ENCODE measurements at places on chromosomes 13 and 19.

DNA sequence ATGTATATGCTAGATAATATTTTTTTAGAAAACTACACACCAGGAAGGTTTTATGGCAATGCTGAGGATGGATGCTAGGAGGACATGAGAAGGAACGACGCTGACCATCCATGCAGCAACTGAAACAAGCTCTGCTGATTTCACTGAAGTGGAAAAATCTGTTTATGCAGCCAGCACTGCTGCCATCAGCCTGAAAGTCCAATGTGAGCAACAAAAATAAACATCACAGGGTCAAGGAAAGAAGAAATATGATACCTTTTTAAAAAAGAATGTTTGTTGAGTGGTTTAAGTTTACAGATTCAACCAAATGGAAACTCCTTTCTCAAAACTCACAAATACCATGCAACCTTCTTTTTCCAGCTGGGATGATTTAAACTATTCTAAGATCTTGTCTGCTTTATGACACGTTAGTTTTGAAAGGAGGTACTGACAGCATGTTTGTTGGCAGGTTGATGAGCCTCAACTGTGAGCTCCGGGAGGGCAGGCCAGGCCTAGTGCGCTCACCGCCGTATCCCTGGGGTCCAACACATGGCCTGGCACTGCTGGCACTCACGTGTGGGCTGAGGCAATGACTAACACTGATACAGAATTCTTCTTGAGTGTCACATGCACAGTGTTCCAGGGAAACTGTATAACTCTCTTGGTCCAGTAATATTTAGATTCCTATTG, 46.8 kb downstream of the LATS2 start:
- DNase-seq: no peak

- no peak for DNase-seq
Measured at GRCh38 chr19:50932690-50933083, 20.2 kb downstream of the KLK5 start.

DNA sequence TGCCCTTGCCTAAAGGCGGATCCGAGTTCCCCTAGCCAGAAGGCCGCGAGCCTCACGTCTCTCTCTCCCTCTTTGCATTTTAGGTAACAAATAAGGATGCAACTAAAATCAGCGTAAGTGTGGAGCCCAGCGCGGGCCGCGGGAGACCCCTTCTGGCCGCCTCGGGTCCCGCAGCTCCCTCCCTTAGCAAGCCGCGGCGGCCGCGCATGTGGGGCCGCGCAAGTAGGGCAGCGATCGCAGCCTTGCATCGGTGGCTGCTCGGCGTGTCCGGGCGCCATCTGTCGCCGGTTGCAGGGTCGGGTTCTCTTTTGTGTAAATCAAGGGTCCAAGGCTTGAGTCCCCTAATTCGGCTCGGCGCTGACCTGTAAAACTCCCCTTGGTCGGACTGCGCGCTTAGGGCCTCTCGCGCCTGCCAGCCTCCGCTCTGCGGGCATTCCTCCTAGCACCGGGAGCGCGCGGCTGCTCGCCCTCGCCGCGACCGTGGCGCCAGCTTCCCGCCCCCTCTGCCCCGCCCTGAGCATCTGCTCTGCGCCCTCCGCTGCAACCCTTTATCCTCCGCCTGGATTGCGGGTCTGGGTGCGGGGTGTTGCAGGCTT, 2.7 kb downstream of the VSTM2B start:
- peak; percentile 58 for DNase-seq

DNA sequence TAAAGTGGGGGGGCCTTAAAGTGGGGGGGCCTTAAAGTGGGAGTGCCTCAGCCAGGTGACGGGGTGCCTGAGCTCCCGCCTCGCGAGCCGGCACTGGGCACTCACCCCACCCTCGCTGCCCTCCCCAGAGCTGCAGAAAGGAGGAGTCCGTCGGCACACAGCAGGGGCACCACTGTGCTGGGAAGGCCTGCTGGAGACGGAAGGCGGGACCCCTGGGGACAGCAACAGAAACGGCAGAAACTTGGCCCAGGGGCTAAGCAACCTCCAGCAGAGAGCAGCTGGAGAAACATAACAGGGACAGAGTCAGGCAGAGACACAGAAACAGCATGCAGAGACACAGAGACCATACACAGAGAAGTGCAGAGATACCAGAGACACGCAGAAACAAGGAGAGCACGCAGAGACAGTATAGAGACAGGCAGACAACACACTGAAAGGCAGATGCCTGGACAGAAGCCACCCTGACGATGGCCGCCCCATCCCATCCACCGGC, 7.9 kb downstream of the CFD start:
- DNase-seq: no peak

DNA sequence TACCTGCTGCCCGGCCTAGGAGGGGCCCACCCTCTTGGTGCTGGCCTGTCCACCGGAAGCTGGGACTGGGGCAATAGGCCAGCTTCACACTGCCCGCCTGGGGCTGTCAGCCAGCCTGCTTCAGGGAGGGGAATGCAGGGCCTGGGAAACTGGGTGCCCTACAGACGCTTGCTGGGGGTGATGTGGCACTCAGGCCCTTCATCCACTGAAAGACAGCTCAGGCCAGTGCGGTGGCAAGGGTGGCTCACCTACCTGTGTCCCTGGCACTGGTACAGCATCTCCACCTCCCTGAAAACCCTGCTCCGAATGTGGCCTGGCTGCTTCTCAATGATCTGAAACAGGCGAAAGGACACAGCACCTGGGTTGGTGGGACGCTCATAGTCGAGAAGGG, 7.8 kb downstream of the MKNK2 start:
- no peak for DNase-seq

GRCh38 chr19:15595069-15595468, 19.9 kb upstream of the CYP4F8 start:
- DNase-seq: no peak

DNA sequence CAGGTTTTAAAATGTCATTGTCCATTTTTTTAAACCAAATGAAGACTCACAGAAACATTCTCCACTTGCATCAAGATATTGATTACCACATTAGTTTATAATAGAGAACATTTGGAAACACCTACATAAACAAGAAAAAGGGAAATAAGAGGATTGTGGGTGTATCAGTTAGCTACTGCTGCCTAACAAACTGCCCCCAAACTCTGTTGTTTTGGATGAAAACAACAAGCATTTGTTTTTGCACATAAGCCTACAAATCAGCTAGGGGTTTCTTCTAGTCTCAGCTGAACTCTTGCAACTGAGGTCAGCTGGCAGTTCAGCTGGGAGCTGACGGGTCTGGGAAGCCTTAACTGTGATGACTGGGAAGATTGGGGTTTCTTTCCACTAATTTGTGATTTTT, 464.4 kb downstream of the COG6 start:
- no peak for DNase-seq
